ENCODE measurements at places on chromosomes 3 and 15.

DNA sequence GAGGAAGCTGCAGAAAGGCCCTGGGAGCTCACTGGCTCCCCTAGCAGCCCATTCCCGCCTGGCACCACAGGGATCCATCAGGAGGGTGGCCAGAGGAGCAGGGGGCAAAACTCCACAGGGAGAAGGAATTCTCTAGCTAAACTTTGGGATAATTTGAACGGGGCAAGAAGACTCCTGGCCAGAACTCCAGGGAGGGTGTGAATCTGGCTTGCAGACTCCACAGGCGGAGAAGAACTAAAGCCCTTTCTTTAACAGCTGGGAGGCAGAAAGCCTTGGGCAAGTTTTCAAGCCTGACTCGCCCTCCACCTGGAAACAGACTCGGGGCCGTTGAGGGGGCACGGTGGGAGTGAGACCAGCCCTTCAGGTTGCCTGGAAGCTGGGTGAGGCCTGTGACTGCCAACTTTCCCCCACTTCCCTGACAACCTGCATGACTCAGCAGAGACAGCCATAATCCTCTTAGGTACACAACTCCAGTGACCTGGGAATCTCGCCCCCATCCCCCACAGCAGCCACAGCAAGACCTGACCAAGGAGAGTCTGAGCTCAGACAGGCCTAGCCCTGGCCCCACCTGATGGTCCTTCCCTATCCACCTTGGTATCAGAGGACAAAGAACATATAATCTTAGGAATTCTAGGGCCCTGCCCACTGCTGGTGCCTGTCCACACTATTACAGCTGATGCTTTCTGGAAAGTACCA is 28.6 kb downstream of the SLC27A2 start:
- no peak for DNase-seq

DNA sequence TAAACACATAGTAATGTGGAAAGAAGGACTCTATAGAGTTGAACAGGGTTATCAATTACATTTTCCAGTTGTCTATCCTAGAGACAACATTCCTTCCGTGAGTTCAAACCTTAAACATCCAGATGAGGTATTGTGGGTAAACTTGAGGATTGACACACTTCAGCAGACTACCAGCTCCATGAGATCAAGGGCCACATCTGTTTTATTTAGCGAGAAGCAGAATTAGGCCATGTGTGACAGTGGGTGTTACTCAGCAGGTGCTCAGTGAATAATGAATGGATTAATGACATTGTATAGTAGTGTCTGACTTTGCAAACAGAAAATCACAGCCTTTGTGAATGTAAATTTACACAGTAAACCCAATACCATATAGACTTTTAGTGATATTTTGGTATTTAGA is 941.1 kb upstream of the CFAP20DC start:
- no peak for DNase-seq

GRCh38 chr3:97765336-97765735 is 778 bp downstream of the ARL6 start:
- no peak for DNase-seq

DNA sequence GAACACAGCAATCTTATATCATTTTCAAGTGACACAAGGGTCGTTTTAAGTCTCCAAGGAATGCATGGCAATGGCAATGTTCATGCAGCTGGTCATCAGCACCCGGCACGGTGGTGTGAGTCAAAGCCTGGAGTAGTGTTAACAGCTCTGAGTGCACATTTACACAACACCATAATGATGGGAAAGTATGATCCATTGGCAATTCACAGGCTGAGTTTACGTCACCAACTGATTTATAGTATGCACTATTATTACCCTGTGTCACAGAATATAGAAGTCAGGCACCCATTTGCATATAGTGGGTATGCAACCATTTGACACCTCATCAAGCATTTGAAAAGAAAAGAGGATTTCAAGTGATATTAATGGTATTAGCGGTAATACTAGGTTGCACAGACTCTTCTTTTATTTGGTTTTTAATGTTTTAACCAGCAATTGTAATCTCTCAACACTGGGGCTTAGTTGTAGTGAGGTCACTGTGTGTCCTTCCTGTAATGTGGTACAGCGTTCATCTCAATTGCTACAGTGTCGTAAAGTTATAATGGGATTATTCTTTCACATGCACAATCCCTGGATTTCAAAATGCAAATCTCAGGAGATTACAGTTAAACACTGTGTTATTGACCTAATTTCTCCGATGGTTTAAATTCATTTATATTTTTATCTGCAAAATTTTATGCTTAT is 113.8 kb downstream of the C3orf38 start:
- DNase-seq = no peak

GRCh38 chr3:55486101-55486856 is 827 bp downstream of the WNT5A start:
- DNase-seq = peak; percentile 82

DNA sequence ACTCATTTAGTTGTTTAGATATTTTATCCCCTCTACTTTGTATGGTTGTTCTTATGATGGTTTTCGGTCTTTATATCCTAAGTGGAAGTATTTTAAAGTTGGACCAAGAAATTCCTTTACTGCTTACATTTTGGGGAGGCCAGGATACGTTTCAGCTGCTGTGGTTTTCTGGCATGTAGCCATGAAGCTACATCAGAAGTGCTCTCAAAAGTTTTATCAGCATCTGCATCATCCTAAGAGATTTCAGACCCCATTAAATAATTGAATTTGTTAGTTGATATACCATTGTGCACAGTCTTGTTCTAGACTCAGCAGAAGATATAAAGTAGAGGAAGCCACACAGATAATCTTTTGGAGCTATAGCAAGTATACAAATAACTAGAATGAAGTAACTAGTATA is 50.1 kb upstream of the SKOR1 start:
- no peak for DNase-seq

DNA sequence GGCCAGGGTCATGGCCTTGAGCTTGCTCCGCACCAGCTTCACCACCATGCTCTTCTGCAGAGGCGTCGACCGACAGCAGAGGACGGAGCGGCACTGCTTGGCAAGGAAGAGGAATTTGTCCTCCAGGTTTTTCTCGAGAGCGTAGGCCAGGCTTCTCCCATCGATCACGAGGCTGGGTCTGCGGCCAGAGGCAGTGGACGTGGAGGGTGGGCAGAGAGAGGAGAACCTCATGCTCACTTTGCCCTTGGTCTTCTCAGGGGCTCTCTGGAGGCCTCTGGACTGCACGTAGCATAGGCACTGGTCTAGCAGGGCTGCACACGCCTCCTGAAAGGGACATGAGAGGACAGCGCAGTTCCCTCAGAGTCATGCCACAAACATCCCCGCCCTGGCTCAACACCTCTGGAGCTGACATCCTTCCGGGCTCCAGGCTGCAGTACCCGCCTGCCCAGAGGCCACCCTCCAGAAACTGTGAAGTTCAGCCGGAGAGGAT is 168.3 kb downstream of the ATP10A start:
- DNase-seq = no peak

DNA sequence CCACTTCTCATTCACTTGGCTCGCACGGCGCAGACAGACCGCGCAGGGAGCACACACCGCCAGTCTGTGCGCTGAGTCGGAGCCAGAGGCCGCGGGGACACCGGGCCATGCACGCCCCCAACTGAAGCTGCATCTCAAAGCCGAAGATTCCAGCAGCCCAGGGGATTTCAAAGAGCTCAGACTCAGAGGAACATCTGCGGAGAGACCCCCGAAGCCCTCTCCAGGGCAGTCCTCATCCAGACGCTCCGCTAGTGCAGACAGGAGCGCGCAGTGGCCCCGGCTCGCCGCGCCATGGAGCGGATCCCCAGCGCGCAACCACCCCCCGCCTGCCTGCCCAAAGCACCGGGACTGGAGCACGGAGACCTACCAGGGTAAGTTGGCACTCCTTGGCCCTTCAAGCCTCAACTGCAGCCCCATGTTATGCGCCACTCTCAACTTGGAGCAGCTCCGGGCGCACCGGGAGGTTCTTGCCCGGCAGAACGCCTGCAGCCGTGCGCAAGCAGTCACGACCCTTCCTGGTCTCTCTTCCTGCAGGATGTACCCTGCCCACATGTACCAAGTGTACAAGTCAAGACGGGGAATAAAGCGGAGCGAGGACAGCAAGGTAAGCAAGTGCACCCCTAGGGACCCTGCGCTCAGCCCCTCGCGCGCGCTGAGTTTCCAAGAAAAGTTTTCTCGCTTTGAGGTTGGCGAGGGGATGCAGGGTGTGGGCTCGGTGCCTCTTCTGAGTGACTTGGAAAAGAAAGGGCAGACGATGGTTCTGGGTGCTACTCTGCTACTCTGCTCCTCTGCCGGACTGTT is at the start of gene BHLHE40:
Gene BHLHE40 (plus strand): TSS at position 10 of the 801 bp plus-strand sequence. CDS start 282 bp downstream, at position 292.
- DNase-seq = no peak

DNA sequence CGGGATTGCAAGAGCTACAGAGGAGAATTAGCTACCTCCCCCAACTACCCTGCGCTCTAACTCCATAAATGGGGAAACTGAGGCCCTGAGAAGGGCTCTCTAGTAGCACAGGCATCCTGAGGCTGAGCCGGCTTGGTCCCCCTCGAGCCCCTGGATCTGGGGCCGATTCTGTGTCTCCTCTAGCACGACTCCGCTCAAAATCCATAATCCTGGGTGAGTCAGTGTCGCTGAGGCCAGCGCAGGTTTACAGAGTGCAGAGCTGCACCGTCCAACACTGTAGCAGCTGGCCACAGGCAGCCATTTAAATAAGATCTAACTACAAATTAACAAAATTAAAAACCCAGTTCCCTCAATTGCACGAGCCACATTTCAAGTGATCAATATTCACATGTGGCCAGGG is 10.8 kb downstream of the GATA2 start:
- peak; percentile 19 for DNase-seq

DNA sequence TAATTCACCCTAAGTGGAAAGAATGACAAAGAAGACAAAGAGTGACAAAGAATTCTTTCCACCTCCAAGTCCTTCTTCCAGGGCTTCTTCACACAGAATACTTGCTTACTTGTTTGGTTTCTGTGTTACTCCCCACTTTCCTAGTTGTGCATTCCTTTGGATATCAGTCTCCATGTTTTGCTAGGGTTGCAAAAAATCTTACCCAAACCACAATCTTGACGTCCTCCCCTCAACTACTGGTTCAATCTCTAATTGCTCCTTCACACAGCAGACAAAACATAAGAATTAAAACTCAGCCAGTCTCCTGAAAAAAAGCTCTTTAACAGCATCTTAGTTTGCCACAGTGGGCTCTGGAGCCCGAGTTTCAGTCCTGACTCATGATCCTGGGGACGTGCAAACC is 297.6 kb upstream of the CHRNA7 start:
- DNase-seq = no peak

GRCh38 chr3:133301731-133302130 is 98.1 kb upstream of the BFSP2 start:
- DNase-seq = no peak

DNA sequence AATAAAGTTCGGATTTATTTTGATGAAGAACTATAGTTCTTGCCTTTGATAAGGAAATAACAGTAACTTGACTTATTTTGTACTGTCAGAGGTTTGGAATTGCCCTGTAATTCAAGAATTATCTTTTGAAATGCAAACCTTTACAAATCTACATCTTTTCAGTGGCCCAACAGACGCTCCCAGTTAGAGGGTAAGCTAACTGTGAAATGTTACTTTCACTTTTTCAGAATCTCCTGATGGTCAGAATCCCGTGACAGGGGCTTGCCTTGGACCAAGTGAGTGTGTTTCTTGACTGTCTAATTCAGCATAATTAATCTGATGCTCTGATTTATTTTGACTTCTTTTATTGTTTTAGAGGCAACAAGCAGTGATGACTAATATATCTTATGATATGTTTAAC is 262.5 kb downstream of the PLOD2 start:
- no peak for DNase-seq
